Stimulated activated CD4-positive, alpha-beta T cell treated with anti-CD3 and anti-CD28 coated beads, Interleukin-2, amount 100 ng/mL, for 24 hours (primary cell): ENCODE measurements at places on chromosomes 13 and 19.

DNA sequence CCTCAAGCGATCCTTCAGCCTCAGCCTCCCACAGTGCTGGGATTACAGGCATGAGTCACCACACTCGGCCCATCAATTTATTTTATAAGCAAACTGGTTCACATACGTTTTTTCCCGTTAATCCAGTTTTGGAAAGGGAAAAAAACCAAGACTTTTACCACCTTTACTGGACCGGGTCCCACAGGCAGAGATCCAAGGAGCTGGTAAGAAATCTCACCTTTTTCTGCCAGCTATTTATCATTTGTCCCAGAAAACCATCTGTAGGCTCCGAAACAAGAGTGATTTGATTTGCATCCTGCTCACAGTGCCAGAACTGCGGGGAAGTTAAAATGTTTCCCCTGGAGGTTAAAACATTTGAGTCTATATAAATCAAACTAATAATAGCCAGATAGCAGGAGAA, 6.3 kb upstream of the FUT2 start:
- no peak for DNase-seq

GRCh38 chr13:73364736-73365135, 305.9 kb downstream of the KLF5 start:
- no peak for DNase-seq

GRCh38 chr13:78382491-78382890, 220.9 kb downstream of the POU4F1 start:
- DNase-seq = no peak

DNA sequence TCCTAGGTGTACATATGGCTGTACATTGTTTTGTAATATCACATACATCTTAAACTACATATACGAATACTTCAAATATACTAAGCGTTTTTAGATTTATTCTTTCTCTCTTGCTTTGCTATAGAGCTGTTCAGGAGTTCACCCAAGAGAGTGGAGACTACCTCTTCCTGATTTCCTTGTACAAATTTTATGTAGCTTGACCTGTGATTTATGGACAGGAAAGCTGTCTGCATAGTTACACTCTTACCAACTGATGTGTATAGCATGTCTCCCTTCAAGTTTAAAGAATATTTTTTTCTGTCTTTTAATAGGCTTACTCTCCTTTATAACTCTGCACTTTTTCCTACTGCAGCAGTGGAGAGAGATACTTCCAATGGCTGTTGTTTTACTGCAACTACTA, 428.7 kb downstream of the NDFIP2 start:
- no peak for DNase-seq

DNA sequence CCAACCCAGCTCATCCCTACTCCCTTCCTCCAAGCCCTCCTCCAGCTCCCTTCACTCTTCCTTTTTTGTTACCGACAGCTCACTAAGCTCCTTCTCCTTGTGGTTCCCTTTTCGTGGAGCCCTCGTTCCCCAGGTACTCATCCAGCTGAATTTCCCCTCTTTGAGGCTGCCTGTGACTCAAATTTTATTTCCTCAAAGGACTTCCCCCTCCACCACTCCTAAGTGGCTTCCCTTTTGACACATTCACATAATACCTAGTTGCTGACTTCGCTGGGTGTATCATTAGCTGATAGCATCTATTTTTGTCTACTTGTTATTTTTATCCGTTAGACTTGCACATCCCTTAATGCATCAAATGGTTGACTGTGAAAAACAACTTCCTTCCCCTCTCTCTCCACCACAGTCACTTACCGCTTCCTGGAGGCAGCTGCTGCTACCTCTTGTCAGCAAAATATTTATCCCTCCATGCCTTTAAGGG, 14.5 kb downstream of the FFAR2 start:
- DNase-seq = peak; percentile 28

DNA sequence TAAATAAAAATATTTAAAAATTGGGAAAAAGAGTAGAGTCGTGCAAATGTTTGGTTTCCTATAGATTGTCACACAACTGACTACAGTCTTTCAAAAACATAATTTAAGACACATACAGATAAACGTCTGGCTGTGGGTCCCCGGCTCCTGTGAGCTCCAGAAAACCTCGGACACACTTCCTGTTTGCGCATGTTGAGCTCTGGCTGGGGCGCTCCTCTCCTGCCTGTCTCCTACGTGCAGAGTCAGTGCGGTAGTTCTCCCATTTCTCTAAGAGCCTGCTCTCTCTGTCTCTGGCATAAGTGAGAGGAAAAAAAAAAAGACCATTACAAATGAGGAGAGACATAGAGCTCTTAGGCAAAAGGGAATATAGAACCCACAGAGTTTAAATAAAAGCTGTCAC, 128.2 kb upstream of the OBI1 start:
- no peak for DNase-seq

DNA sequence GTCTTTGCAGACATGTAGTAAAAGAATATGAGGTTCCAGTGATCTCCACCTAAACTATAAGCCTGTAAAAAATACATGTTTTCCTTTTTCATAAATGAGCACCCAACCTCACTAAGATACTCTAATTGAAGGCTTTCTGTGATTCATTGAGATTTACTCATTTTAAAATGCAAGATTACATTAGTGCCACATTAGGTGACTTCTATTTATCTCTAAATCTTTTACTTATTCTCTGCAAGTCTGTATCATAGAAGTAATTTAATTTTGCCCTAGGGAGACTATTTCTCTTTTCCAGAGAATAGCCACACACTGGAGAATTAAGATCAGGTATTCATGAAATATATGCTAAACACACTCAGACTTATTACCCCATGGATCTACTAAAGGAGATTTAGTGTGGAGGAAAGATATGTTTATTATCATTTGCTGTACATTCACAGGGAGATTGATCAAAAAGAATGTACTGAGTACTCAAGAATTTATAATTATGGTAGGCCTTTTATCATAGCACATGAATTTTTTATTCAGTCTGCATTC, 290.2 kb upstream of the ATXN8OS start:
- DNase-seq = no peak
